ELF-1 (cell line): ENCODE measurements at places on chromosomes 5 and 9.

DNA sequence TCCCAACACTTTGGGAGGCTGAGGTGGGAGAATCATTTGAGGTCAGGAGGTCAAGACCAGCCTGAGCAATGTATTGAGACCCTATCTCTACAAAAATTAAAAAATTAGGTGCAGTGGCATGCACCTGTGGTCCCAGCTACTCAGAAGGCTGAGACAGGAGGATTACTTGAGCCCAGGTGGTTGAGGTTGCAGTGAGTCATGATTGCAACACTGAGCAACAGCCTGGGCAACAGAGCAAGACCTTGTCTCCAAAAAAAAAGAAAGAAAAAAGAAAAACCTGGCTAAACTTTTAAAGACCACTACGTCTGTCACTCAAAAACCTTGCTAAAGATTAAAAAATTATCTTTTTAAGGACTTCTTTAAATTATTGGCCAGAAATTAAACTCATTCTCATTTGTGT lies 59.8 kb upstream of the ABCA1 start:
- DNase-seq, result no peak

DNA sequence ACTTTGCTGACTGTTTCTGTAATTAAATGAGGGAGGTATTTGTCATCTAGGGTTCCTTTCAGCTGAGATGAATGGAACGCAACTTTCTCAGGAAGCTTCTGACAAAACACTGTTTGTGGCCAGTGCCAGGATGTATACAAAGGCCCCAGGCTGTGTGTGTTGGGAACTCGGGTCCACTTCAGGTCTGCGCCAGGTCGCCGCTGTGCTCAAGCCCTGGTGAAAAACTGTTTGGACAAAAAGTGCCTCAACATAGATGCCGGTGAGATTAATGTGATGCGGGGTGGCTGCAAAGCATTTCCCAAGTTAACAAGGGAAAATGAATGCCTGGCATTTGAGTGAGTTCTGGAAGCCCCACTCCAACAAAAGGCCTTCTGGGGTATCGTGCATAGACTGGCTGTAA lies 156.4 kb downstream of the GABBR2 start:
- DNase-seq, result peak; percentile 23

DNA sequence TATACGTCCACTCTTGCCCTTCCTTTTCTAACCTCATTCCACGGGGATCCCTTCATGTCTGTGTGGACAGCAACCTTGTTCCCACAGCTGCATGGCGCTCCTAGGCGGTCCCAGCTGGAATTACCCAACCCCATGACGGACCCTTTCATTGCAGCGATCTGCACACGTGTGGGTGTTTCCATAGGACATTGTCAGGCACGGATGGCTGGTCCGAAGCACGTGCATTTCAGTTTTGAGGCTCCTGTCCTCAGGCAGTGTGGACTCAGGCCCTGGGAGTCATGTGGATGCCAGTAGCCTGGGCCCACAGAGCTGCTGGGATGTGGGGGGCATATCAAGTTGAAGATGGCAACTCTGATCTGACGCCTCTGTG lies 15.0 kb downstream of the CARD19 start:
- no peak for DNase-seq

DNA sequence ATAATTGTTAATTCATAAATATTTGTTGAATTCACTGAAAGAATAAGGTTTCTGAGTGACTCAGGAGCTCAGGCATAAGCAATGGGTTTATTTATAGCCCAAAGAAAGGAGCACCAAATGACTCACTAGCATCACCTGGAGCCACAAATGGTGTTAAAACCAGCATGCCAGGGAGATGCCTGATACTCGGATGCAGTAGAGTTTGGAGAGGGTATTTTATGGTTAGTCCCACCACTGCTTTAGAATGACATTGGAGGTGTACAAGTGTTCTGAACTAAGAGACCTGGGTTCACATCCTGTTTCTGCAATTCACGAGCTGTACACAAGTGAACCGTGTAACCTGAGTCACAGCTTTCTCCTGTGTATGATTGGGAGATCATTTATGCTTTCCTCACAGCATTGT lies 25.2 kb downstream of the CCL28 start:
- no peak for DNase-seq

DNA sequence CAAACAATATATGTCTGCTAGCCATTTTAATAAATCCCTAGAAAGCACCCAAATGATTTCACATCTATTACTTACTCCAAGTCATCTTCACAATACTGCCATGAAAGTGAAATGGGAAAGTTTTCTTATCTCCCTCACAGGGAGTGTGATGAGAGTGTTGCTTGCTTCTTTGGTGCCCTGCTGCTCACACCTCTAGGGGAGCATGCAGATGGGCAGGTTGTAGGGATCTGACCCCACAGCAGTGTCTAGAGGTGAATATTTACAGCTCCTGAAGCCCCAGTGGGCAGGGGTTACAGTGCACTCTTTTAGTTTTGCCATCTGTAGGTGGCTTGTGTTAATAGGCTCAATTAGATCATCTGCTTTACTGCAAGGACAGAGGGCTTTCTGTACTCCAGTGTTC lies 173.2 kb downstream of the GABRG2 start:
- DNase-seq, result no peak

DNA sequence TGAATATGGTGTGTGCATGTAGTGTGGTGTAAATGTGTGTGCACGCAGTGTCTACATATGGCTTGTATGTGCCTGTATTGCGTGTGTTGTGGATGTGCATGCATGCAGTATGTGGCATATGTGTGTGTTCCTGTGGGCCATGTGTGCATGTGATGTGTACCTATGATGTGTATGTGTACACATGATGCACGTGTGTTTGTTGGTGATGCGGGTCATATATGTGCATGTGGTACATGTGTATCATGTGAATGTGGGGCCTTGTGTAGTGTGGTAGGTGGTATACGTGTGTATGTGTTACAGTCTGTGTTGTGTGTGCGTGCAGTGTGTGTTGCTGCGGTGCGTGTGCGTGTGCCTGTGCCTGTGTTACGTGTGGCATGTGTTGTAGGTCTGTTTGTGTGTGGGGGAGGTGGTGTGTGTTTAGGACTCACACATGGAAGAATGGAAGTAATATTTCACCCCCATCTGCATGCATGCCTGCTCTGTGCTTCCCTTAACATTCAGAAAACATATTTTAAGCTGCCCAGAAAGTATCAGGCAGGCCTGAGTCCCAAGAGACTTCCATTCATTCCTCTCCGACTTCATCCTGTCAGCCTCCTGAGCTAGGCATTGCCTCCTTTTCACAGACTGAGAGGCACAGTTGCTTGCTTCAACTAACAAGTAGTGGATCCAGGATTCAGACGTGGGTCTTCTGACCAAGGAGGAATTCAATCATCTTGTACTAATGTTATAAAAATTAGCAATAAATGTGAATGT lies 55.4 kb upstream of the RUFY1 start:
- no peak for DNase-seq

DNA sequence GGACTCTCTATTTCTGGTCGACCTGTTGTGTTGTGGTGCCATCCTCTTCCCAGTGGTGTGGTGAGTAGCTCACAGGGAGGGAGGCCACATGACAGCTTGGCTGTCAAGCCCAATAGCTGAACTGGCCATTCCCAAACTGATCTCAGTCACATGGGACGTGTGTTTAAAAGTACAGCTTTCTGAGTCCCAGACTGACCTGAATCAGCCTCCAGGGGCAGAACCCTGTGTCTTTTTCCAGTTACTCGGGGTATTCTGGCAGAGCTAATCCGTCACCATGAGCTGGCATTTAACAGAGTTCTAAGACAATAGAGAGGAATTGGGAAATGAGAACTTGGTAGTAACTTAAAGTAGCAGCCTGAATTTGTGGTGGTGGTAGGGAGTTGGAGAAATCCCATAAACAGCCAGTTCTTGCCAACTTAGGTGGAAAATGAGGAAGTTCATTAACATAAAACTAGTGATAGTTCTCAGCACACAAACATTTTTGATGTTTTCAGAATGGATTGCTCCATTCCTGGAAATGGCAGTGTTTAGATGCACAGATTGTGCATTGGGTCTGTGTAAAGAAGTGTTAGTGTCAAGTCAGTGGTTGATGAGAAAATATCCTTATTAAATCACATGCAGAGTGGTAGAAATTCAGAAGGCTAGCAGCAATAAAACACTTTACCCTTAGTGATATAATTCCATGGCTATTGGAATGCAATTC lies 50.9 kb downstream of the GPR107 start:
- peak; percentile 25 for DNase-seq

GRCh38 chr5:179615203-179615602 lies 8.3 kb downstream of the HNRNPH1 start:
- no peak for DNase-seq

DNA sequence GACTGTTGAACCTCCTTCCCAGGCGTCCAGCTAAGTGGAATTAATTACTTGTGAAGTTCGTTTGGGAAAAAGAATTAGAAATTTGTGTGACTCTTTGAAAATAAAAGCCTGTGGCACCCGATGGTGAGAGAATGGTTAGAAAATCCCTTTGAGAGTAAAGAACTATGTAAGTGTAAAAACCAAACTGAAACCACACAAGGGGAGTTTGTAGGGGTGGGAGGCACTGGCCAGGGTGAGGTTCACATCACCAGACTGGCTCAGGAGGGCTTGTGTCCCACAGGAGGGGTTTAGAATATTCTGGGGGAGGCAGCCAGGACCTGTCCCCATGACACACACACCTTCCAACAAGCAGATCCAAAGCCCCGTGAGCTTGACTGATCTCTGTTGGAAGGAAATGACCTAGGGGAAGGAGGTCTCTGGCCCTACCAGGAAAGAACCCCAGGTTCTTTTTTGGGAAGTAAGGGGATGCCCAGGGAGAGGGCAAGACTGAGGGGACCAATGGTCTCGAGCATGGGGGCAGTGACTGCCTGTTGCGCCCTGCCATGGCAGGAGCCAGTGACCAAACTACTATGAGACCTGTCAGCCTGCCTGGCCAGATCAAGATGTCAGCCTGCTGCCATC lies 4.3 kb downstream of the SPATA24 start:
- no peak for DNase-seq

DNA sequence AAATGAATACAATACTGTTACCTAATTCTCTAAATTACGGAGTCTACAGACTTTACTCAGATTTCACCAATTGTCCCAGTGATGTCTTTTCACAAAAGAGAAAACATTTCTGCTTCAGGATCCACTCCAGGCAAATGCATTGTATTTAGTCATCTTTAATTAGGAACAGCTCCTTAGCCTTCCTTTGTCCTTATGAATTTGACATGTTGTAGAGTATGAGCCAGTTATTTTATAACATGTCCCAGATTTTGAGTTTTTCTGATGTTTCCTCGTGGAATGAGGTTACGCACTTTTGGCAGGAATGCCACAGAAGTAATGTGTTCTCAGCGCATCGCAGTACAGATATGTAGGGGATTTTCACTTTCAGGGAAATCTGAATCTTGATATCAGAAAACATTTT lies 10.5 kb downstream of the HABP4 start:
- no peak for DNase-seq

GRCh38 chr9:136665111-136665703 lies 2.5 kb downstream of the EGFL7 start:
- peak; percentile 52 for DNase-seq

DNA sequence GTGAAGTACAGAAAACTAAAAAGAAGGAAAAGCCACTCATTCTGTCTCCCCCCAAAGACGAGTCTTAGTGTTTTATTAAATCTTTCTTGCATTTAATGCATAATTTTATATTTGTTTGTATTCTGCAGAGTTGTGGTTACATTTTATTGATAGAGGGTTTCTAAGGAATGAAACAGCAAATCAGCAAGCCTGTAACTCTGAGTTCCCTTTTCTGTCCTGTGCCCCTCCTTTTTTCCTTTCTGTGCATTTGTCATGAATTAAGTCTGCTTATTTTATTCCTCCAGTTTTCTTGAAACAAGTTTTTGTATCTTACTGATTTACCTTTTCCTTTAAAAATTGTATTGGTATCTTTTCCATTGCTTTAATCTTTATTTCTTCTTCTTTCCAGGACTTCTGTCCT lies 132.8 kb downstream of the MUSK start:
- DNase-seq, result no peak

DNA sequence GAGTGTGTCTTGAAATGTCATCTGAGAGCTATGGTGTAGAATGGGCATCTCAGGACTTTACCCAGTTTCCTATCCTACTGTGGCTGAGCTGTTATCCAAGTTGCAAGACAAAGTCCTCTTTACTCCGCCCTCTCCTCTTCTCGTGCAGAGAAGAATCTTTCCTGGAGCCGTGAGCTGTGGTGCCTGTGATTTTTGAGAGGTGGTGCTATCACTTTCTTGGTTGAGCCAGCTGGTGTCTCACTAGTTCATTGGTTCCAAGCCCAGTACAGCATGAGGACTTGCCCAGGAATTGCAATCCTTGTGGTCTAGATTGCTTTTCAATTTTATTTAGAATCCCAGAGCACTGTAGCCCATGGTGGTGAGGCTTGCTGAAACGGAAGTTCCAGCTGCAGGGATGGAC lies 2300.3 kb downstream of the MAT2B start:
- DNase-seq, result peak; percentile 65

- peak; percentile 86 for DNase-seq
Measured at GRCh38 chr5:9265441-9266287, 280.2 kb downstream of the SEMA5A start.

DNA sequence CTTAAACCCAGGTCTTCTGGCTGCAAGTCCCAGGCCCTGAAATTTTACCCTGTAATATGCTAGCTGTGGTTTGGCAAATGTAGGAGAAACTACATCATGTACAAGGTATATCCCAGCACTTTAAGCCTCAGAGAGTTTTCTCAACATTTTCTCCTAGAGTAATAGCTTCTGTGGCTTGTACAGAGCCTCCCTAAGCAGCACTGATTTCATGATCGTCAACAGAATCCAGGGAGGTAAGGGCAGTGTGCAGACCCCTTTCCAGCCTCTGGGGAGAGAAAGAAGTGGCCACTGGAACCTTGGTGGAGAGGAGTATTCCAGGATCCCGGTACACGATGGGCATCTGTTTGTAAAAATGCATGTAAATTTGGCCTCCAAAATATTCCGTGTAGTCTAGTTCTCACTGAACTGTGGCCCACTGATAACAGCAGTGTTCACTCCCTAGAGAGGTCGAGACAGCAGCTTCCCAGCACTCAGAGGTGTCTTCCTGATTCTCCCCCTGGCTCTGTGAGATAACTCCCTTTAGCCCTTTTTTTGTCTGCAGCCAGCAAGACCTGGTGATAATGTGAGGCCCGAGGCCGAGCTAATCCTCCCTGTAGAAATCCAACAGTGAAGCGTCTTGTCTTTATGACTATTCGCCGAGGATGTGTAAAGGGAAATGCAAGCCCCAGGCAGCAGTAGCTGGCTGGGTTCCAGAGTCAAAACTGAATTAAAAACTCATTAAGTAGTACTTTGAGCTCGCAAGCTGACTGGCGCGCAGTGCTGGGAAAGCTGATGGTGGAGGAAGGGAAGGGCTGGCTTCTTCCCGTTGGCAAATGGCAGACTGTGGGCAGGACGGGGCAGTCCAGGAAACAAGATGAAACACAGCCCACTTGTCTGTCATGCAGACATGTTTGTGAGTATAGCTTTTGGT lies 59.0 kb downstream of the MAP1B start:
- peak; percentile 82 for DNase-seq

DNA sequence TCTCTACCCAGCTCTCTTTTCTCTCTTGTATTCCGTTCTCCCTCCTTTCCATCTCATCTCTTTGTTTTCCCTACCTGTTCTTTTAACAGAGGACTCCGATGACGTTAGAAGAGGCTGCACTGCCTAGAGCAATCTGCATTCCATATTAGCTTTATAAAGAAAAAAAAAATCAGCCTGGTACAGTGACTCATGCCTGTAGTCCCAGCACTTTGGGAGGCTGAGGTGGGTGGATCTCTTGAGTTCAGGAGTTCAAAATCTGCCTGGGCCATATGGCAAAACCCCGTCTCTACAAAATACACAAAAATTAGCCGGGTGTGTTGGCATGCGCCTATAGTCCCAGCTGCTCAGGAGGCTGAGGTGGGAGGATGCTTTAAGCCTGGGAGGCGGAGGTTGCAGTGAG lies 49.0 kb downstream of the DAPK1 start:
- DNase-seq, result no peak
